ENCODE measurements at places on chromosomes 5 and 9.

DNA sequence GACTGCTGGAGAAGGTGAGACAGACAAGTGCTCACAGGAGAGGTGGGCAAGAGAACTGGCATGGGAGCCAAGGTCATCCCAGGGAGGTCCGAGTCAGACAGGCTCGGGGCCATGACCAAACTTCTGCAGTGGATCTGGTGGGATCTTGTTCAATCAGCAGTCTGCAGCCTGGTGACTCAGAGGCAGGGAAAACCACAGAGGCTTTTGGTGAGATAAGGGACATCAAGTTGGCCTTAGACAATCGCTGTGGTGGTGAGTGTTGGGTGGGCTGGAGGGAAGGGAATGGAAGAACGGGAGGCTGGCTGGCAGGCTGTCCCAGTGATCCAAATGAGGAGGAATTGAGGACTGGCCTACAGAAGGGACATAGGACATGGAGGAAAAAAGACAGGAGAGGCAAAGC lies 123.8 kb downstream of the TMEM174 start:
- peak; percentile 36 for ATAC-seq

GRCh38 chr5:109833946-109834345 lies 144.2 kb downstream of the MAN2A1 start:
- no peak for ATAC-seq

DNA sequence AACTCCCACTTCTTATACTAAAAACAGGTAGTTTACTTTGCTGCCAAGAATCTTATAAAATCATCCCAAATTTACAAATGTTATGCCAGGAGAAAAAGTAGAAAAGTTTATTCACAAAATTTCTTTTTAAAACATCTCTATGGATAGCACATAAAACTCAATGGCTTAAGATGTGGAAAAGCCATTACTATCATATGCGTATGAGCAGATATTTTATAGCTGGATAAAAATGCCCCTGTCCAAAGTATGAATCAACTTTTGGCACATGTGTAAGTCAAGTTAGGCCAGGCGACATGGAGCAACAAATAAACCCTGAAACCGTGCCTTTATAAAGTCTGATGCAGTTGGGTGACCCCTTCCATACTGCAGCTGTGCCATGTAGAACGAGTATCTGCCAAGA lies 38.6 kb upstream of the FBP1 start:
- ATAC-seq: no peak

DNA sequence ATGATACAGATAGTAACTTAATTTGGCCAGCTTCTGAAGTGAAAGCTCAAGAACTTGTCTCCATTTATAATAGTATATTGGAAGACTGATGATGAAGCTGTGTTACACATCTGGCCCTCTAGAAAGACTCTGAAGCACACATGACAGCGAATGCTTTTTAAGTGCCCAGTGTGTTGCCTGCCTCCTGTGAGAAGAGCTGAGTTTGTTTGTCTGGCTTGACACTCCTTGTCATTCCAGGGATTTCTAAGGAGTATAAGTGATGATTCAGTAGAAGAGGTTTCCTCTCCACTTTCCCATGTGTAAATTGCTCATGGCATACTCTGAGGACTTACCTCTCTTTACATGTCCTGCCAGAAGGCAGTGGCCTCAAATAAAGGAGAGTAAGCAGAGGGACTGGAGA lies 30.4 kb upstream of the LRRTM2 start:
- ATAC-seq: peak; percentile 53

GRCh38 chr5:133372293-133372937 lies 239.9 kb downstream of the FSTL4 start:
- no peak for ATAC-seq

DNA sequence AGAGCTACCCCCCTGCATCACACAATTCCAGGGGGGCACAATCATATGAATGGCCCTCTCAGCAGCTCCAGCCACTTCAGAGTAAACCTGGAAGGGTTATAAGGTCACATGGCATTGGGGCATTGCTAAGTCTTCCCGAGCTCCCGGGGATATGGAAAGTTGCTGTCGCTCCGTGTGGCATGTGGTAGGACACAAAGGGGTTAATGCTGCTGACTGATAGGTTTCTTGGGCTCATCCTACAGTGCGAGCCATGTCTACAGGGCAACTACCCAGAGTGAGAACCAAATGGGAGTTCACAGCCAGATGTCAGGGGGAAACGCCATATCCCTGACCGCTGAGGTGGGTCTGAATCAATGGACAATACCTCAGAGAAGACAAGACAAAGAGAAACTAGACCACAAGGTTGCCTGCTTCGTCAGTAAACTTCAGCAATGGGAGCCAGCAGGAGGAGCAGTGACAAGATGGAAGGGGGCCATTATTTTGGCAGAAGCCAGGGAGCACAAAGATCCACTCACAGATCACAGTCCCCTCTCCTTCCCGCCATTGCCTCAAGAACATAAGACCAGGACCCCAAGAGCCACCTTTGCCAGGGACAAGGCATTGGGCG lies 52.4 kb upstream of the SHISAL2B start:
- ATAC-seq: peak; percentile 41

- no peak for ATAC-seq
These were observed 588.6 kb upstream of the GRAMD2B start for GRCh38 chr5:125834438-125835115.

- ATAC-seq: no peak
These were observed 64.4 kb downstream of the PIK3R1 start for GRCh38 chr5:68279984-68280383.
